ENCODE measurements at places on chromosomes 4 and X. TPM values are rescaled to one million over a fixed set of nuclear protein-coding genes. Genes with fewer than 3 reads are reported as not detected.
A peak's percentile ranks its signal among the peaks of the same experiment; 100 is the strongest.

Gene F8
- total RNA-seq: 2.3 TPM

DNA sequence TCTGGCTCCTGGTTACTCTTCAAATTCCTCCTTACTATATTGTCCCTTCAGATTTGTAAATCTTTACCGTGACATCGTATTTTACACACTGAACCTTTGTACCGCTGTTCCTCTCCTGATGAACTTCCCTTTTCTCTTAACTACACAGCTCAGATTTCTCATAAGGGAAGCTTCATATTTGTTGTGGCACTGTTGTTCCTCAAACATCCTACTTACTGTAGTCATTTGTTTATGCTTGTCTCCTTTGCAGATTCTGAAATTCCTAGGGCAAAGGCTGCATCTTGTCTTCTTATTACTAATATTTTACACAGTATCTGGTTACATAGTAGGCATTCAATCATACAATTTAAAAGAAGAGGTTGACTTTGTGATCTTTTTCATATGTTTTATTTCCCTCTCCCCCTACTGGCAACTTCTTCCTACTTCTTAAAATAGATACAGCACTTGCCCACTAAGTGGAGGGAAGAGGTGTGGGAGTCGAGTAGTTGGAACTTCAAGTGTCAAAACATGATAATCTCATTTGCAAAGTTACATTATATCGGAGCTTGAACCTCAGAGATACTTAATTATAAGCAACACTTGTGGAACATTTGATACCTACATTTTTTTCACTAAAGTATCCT lies 50.0 kb downstream of the TET2 start:
- no peak for DNase-seq

Gene LIAS
- total RNA-seq: 28.3 TPM

- no peak for DNase-seq
Measured at GRCh38 chrX:71151366-71151765, 6.7 kb downstream of the NLGN3 start.

Gene GLRA2
- 0.35 TPM for total RNA-seq

DNA sequence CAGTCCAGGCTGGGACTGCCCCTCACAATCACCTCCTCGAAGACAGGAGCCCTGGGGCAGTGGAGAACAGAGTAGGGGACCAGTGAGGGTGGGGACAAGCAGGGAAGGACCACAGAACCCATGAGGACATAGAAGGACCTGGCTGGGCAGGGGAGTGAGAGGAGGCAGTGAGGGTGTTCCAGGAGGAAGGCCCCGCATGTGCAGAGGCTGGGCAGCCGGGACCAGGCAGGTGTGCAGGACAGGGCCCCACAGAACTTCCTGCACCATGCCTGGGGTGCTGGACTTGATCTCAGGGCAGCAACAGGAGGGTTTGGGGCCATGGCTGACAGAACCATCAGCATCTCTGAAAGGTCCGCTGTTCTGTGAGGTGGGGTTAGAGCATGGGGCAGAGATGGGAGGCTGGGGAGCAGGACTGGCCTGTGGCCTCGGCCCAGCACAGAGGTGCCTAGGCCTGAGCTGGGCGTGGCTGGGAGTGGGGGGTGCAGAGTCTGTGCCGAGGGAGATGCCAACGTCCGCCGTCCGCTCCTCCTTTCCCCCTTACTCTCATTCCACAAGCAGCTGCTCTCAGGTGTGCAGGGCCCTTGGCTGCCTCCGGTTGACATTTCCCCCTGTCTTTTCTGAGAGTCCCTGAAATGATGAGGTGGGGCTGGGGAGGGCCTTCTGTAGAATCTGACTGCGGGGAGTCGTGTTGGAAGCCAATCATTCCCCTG lies 40.8 kb downstream of the EVC start:
- DNase-seq: peak; percentile 3

- DNase-seq: no peak
Measured at GRCh38 chrX:41314204-41314603, 19.8 kb upstream of the DDX3X start.

GRCh38 chr4:166535865-166536264 lies 662.8 kb downstream of the TLL1 start:
- DNase-seq: no peak

Gene TKTL2
- not detected for total RNA-seq

Gene CTAG2
- total RNA-seq: not detected

- DNase-seq: no peak
Measured at GRCh38 chr4:75549019-75549418, 6.8 kb upstream of the ODAPH start.

Data from colonic mucosa (tissue), 4 donors.